Progenitor cell of endocrine pancreas (in vitro differentiated cells): ENCODE measurements at places on chromosomes 4 and X. TPM values are rescaled to one million over a fixed set of nuclear protein-coding genes. Genes with fewer than 3 reads are reported as not detected.

DNA sequence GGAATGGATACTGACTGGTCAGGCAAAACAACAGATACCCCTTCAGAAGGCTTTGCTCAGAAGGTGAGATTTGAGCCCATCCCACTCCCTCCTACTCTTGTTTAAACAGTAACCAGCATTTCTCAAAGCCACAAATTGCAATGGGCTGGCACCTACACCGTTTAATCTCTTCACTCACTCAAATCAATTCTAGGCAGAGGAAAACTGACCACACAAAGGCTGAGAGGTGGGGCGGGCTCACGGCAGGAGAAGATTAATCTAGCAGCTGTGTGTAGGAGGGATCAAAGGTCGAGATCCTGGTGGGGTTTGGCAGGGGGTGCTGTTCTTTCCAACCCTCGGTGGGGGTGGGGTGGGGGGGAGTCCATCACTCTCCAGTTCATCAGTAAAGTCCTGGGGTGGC lies 622.4 kb downstream of the BCOR start:
- no peak for DNase-seq

DNA sequence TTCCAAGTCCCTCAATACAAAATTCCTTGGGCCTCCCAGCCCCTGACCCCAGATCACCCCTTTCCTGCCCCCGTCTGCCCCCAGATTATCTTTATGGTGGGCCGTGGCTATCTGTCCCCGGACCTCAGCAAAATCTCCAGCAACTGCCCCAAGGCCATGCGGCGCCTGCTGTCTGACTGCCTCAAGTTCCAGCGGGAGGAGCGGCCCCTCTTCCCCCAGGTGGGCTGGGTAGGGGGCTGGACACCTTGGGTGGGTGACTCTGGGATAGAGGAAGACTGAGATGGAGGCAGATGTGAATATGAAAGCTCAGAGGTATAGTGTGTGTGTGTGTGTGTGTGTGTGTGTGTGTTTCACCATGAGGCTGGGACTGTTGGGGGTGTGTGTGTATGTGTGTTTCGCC lies 9.8 kb downstream of the ARAF start:
- no peak for DNase-seq

- no peak for DNase-seq
Measured at GRCh38 chr4:78642934-78643333, 91.4 kb downstream of the ANXA3 start.

DNA sequence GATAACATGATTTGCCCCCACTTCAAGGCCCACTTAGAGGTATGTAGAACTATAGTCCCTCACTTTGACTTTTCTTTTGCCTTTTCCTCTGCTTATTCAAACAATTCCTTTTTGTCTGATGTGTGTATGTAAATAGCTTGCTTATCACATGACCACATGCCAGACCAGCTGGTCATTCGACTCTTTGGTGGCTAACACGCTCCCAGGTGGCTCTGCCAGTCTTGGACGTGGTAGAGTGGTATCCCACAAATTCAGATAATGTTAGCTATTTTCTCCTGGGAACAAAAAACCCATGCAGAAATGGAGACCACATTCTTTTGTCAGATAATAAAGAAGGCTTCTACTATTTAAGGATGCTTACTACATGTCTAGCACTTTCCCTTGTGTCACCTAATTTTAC lies 47.9 kb downstream of the ARHGAP24 start:
- DNase-seq: no peak

- no peak for DNase-seq
Measured at GRCh38 chrX:100274916-100275315, 135.2 kb downstream of the PCDH19 start.

Gene TMSB4X
- total RNA-seq: 1,699 and 1,780 TPM in 2 replicates

Gene FAM184B
- 0.17 and 0.20 TPM in 2 replicates for total RNA-seq
